ENCODE measurements at places on chromosomes 7 and 10.

GRCh38 chr7:24899905-24900304 lies 80.1 kb downstream of the OSBPL3 start:
- DNase-seq, result no peak

DNA sequence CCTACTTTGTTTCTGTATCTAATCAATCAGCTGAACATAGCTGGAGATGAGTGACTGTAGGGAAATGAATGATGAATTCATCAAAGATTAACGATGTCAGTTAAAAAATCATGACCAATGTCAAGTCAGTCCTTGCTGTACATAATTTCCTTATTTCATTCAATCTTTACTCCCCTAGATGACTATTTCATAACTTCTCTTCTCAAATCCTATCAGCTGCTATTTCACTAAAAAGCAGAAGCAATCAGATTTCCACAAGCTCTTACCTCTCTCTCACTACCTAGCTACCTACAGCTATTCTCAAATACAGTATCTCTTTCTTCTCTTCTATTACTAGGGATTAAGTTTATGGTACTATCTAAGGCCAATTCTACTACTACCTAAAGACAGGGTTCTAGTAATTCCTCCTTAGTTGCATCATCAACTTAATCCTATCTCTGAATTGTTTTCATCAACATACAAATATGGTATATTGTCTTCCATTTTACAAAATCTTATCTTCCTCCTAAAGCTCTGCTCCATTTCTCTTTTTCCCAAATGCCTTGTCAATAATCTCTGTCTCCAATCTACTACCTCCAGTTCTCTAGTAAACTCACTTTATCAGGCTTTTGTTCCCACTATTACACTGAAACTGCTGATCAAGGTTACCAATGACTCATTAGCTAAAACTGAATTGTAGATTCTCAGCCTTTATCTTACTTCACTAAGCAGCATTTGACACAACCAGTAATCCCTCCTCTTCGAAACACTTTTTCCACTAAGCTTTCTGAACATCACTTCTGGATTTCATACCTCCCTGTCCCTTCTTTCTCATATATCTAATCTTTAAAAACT lies 28.4 kb downstream of the JMJD1C start:
- no peak for DNase-seq

DNA sequence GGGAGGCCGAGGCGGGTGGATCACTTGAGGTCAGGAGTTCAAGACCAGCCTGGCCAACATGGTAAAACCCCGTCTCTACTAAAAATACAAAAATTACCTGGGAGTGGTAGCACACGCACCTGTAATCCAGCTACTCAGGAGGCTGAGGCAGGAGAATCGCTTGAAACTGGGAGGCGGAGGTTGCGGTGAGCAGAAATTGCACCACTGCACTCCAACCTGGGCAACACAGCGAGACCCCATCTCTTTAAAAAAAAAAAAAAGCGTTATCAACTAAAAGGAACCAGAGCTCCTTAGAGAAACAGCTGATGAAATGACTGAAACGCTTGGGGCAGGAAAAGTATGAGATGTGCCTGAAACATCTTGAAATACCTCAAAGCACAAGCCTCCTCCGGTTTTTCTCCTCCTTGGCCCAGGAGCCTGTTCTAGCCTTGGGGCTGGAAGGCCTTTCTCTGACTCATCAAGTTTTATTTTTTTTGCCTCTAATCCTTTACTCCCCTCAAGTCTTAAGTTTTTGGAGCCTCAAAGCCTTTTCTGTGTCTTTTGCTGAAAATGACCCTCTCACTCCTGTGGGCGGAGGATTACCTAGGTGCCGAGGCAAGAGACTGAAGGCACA lies 2.6 kb upstream of the METTL27 start:
- peak; percentile 51 for DNase-seq

DNA sequence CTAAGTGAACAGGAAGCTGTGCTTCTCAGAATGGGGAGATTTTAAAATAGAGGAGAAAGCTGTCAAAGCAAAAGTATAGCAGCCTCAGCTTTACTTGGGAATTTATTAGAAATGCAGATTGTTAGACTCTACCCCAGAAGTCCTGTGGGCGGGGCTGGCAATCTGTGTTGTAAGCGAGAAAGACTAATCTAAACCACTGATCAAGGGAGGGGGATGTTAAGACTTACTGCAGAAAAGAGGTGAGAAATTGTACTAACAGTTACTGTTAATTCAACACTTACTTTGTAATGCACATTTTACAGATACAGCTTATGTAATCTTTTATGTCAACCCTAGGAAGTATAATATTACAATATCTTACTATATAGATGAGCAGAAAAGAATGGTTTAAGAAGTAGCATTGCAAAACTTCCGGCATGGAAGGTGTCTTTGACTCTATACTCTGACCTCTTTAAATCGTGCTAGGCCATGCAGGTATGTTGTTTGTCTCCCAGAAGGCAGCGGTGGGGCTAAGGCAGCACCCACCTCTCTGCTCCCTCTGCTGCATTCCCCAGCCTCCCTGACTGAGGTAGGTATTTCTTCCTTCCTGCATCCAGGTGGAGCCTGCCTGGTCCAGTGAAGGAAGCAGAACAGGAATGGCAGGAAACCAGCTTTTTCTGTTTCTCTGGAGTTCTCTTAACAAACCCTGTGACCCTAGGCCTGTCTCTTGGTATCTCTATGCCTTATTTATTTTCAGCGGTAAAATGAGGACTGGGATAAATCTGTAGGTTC lies 462.2 kb downstream of the AUTS2 start:
- no peak for DNase-seq

GRCh38 chr7:143216151-143216550 lies 5.7 kb upstream of the TAS2R40 start:
- no peak for DNase-seq

DNA sequence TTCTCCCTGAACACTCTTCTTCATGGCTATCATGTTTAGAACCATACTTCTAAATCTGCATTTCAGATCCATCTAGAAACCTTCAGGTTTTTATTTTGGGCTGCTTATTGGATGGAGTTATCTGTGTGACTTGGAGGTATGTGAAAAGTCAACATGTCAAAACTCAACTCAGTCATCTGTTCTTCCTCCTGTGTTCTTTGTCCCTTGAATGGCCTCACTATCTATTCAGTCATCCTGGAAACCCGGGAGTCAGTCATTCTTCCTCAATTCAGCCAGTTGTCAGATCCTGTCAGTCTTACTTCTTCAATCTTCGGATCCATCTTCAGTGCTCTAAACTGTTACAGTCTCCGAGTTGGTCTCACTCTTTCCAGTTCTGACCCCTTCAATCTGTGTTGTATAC lies 52.2 kb downstream of the VKORC1L1 start:
- no peak for DNase-seq

DNA sequence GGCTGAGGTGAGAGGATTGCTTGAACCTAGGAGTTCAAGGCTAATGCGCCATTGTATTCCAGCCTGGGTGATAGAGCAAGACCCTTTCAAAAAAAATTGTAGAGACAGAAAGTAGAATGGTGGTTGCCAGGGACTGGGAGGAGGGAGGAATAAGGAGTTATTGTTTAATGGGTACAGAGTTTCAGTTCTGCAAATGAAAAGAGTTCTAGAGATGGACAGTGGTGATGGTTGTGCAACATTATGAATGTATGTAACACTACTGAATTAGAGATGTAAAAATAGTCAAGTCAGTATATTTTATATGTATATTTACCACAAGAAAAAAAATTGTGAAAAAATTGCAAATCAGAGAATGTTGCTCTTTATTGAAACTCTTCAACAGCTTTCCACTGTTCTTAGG lies 266.5 kb upstream of the NPY start:
- no peak for DNase-seq

- no peak for DNase-seq
Observed at GRCh38 chr10:124565565-124566221, 104.1 kb downstream of the LHPP start.

GRCh38 chr10:47282657-47283018 lies 17.4 kb upstream of the GDF10 start:
- DNase-seq, result no peak

- no peak for DNase-seq
Observed at GRCh38 chr10:44934416-44935200, 23.5 kb downstream of the TMEM72 start.

- no peak for DNase-seq
Observed at GRCh38 chr7:6238309-6238925, 34.0 kb downstream of the CYTH3 start.

GRCh38 chr7:78055001-78055573 lies 256.5 kb downstream of the PHTF2 start:
- DNase-seq, result no peak

GRCh38 chr7:143455491-143455890 lies 12.2 kb downstream of the TAS2R60 start:
- DNase-seq, result no peak

DNA sequence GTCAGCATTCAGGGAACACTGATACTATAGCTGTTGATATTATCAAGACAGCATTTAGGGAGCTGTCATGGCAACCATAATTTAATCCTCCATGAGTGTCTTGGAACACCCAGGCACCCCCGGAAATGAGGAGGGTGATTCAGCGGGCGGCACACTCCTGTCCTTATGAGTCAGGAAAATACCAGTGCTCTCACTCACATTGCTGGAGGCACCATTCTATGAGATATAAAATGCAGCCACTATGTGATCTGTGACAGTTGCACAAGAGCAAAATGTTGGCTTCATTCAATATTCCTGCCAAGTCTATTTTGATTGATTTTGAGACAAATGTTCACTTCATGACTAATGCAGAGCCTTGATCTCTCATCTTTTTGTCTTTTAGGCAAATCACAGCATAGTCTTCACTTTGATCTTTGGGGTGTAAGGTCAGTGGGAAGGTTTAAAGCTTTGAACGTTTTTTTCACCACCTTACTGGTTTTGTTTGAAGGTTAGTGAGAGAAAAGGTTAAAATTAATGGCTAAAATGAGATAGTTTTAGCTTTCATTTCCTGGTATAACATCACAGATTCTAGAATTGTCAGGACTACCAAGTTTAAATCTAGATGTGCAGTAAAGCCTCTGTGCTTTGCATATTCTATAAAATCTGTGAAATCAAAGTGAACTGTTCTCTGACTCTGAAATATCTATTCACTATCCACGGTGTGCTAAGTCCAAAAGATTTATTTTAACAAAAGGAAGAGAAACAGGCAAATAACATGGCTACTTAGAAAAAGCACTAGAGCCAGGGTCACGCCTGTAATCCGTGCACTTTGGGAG lies 12.4 kb upstream of the ARHGAP12 start:
- DNase-seq, result peak; percentile 95

DNA sequence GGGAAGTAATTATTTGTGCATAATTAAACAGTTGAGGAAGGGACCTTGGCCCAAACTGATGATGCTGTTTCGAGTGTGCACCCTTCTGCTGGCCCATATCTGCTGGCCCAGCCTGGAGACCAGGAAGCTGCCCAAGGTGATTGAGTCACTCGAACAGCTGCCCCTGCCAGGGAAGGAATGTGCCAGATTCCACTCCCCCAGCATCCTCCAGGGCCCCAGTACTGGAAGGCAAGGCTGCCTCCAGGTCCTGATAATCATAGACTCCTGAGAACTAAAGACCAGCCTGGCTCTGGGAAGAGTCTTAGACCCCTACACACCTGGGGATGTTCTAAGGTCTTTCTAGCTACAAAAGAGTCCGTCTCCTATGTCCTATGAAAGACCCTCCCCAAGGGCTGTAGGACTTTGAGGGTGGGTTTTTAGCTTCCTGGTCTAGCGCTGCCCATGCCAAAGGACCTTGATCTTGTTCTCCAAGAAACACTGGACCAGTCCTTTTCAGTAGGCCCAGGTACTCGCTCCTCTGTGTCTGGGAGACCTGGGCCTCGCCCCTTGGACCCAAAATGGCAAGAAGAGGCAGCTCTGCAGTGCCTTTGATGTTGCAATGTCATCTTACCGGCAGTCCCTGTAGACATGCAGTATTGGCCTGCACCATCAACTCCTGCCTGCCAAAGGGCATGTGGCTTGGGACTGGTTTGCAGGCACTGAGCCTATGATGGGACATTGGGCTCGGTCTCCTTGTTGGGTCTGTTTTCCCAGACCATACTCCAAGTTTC lies 103.2 kb upstream of the GPR26 start:
- no peak for DNase-seq

- DNase-seq, result no peak
Observed at GRCh38 chr10:66714741-66715140, 211.1 kb upstream of the LRRTM3 start.

- peak; percentile 78 for DNase-seq
Observed at GRCh38 chr7:41696323-41696916, 6.5 kb downstream of the INHBA start.
